ENCODE measurements at places on chromosomes 2 and 18.

DNA sequence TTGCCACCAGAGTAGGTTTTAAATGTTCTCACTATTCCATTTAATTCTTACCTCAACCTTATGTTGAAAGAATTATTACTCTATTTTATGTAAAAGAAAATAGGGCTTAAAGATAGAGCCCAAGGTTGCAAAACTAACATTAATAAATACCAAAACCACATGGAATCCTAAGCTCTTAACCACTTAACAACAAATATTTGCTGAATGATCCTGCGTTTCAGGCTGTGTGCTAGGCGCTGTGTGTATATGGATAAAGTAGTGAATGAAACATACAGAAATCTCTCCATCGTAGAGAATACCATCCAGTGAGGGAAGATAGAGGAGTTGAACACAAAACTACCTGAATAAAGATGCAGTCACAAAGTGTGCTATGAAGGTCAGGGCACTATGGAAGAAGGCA is 485.1 kb downstream of the THSD7B start:
- no peak for DNase-seq

GRCh38 chr18:50917021-50917420 is 38.1 kb downstream of the ME2 start:
- DNase-seq: no peak

DNA sequence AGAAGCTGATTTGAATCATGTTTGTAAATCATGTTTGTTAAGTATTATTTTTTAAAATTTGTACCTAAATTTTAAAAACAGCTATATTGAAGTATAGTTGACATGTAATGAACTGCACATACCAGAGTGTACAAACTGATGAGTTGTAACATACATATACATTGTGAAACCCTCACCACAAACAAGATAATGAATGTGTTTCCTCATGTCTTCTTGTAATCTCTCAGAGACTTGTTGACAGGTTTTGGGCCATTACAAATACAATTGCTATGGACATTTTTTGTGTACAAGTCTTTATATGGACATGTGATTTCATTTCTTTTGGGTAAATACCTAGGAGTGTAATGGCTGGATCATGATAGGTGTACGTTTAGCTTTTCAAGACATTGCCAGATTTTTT is 21.5 kb downstream of the WDR43 start:
- DNase-seq: no peak

DNA sequence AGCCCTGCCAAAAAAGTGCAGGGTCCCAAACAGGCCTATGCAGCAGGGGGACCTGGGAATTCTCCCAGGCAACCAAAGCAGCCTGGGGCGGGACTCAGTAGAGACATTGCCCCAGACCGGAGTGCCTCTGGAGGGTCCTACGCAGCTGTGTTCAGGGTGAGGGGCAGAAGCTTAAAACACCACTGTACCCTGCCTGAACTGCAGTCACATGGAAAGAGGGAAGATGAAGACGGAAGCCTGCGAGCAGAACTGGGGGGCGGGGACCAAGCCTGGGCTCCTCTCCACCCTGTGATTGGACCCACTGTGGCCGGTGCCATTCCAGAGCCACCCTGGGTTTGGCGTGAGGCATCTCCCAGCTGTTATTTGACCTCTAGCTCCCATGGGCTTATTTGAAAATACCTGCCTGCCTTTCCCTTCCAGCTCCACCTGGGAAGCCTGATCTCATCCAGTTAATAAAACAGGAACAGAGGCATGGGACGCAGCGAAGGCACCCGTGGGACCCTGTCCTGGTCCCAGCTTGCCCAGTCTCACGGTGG is 183.1 kb downstream of the SMAD2 start:
- no peak for DNase-seq

DNA sequence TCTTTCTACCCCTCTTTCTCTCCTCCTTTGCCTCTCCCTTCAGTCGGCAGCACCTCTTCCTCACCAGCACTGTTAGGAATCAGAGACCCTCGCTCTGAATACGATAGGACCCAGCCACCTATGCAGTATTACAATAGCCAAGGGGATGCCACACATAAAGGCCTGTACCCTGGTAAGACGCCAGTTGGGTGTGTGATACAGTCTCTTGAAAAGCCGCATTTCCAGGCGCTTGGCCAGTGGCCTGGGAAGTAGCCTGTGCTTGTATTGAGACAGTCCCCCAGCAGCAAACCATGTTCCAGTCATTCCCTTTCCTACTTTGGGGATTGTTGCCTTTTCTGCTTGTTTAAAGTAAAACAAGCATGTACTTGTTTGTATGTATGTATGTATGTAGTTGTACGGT is 118.4 kb upstream of the DAPL1 start:
- DNase-seq: no peak

- no peak for DNase-seq
These were observed 342.7 kb upstream of the CHAC2 start for GRCh38 chr2:53424902-53425301.

DNA sequence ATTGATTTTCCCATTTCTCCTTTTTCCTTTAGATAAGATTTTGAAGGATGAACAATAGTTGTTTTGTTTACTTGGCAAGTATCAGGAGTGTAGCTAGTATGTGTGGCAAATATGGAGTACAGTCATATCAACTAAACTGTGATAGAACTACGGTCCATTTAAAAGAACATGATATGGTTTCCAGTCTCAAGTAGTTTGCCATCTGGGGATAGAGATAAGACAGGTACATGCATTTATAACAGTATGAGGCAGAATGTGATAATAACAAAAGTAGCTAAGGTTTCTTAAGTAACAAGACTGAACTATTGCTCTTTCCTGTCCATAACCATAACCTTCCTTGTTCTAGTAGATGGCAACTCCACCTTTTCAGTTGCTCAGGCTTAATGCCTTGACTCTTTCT is 75.6 kb upstream of the TACR1 start:
- no peak for DNase-seq

DNA sequence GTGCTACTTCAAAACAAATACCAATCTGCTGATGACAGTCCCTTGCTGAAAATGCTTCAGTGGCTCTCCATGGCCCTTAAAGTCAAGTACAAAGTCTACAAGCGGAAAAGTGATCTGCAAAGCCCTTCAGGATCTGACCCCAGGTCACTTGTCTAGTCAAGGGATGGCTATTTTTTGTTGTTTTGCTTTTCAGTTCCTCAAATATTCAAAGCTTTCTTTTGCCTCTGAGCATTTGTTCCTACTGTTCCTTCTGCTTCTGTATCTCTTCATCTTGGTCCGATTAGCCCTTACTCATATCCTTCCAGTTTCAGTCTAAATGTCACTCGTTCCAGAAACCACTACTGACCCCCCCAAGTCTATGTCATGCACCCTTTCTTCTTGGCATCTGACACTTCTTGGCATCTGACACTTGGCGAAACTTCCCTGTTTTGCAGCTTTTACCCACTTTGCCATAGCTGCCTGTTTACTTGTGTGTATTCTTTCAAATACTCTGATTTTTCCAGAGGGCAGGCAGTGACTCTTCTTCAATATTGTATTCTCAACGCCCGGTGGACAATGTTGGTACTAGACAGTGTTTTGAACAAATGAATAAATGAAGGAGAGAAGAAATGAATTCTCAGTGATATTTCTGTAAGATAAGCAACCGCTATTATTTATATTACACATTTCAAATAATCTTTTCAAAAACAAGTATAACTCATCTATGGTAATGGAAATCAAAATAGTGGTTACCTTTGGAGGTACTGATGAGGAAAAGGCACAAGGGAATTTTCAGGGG is 175.9 kb upstream of the FN1 start:
- DNase-seq: no peak

Measured in stimulated activated CD8-positive, alpha-beta memory T cell treated with anti-CD3 and anti-CD28 coated beads, Interleukin-4, amount 100 ng/mL, for 1 hour (primary cell).